ENCODE measurements at places on chromosomes 5 and 9.
A peak's percentile ranks its signal among the peaks of the same experiment; 100 is the strongest.

DNA sequence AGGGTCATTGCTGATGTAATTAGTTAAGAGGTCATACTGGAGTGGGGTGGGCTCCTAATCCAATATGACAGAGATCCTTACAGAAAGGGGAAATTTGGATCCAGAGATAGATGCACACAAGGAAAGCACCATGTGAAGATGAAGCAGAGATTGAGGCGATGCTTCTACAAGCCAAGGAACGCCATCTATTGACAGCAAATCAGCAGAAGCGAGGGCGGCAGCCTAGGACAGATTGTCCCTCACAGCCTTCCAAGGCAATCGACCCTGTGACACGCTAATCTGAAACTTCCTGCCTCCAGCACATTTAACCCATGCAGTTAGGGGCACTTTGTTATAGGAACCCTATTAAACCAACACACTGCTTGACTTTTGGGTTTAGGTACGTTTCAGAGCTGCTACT, 285.1 kb upstream of the DAP start:
- DNase-seq, result peak; percentile 9

DNA sequence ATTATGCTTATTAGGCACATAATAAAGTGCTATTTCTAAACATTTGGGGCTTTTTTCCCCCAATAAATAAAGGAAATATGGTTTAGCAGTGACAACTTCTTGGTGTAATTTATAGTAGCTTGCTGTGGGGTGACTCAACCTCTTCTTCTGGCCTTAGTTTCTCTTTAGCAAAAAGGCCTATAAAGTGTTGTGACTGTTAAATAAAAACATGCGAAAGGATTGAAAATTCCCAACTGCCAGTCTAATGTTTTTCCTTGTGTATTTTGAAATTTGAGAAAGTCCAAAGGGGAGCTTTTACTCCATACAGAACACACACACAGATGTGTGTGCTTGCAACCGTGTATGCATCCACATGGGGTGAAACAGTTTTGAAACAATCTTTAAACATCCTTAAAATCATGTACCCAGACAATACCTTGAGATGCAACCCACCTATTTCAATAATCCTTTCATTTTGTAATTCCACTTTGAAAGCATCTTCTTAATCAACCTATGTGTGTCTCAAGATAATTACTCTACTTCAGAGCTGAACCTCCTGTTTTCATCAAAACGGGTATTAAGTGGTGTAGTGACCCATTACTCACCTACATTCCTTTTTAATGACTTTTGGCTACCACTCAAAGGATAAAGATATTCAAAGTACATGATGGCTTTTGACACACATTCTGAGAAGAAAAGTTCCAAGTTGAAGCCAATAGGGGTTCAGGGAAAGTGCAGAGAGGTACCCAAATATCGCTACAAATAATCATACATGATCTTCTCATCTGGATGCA, 123.8 kb downstream of the DROSHA start:
- no peak for DNase-seq

GRCh38 chr5:111004291-111004690, 67.2 kb upstream of the TSLP start:
- DNase-seq, result no peak

- DNase-seq, result peak; percentile 57
Observed at GRCh38 chr9:16625811-16626210, 244.7 kb downstream of the BNC2 start.

DNA sequence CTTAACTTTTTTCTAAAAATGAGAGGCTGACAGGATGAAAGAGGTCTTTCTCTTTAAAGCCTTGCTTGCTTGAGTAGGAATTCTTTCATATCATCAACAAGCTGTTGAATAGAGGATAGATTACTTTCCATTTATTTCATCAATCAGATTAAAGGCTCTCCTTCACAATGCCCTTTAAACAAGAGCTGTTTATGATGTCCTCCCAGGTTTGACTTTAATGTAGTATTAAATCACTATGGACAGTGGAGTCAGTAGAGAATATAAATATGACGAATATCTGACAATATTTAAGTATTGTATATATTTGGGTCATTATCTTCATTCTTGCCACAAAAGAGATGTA, 282.0 kb downstream of the ISL1 start:
- DNase-seq, result no peak

DNA sequence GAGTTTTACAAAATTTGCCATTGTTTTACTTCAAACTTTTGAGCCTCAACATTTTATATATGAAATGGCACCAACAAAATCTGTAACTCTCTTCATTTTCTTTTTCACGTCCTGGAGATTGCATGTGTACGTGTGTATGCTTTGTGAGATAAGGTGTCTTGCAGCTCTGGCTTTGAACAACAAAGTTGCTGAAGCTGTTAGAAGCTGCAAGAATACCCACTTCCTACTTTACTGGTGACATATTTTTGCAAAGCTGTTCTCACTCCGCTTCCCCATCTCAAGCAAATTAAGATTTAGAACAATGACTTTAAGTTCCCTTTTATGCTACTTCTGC, 41.8 kb downstream of the FYB1 start:
- no peak for DNase-seq

GRCh38 chr5:171989276-171989675, 17.2 kb downstream of the FBXW11 start:
- no peak for DNase-seq

DNA sequence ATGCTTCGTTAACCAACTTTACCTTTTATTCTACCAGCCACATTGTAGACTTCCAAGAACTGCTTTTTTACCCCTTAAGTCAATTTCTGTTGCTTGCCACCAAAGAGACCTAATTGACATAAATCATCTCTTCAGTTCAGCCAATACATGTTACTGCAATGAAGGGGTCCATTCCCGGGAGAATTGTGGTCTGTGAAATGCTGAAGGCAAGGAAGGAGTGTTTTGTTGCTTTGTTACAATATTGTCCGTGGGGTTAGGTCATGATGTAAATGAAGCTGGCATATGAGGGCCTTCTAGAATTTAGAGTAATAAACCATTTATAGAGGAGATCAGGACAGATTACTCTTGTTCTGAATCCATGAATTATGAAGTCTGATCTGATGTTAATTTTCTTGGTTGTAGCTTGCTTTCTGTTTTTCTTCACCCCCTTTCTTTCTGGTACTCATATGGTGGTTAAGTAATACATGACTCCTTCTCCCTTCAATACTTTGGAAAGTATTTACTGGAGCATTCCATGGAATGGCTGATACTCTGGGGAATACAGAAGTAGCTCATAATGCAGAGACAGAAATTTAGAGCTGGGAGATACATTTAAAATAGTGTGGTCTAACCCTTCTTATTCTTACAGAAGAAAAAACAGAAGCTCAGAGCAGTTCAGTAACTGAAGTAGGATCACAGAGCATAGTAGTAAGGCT, 297.0 kb upstream of the CLINT1 start:
- no peak for DNase-seq

DNA sequence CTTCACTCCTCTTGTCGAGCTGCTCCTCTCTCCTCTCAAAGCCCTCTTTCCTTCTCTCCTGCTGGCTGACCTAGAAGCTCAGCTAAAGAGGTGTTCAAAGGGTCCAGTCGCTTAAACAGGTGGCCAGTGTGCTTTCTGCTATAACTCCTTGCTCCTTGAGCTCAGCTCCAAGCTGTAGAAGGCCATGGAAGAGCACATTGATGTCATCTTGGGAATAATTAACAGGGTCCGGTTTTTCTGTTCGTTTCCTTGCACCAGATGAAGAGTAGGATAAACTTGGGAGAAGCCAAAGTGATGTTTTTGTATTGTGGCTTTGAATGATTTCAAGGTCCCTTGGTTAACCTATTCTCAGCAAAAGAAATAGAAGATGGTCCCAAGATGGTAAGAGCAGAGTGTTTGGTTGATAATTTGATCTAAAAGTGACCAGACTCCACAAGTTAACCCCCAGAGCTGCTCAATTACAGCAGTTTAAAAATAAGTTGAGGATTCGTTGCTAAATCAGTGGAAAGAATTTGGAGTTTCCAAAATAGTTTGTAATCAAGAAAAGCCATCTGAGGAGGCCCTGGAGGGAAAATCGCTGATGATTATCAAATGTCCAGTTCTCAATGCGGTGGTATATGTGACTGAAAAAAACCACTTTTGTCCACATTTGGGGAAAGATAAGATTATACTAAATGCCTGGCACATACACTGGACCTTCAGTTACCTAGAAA, 148.1 kb downstream of the DOCK8 start:
- no peak for DNase-seq
